Mesothelial cell of epicardium (in vitro differentiated cells): ENCODE measurements at places on chromosomes 11 and 22. TPM values are rescaled to one million over a fixed set of nuclear protein-coding genes. Genes with fewer than 3 reads are reported as not detected.

The TMPRSS5 gene
- total RNA-seq = 2.3 to 3.5 TPM (median 2.4 TPM) in 3 replicates

GRCh38 chr22:25629613-25630012, 65.1 kb downstream of the GRK3 start:
- no peak overlapping the region for H3K4me3 ChIP-seq
- H3K4me1 ChIP-seq = peaks cover 7% of the 10 kb centered on the region
- DNase-seq = no peak

The IFITM5 gene
- not detected in 3 replicates for total RNA-seq

DNA sequence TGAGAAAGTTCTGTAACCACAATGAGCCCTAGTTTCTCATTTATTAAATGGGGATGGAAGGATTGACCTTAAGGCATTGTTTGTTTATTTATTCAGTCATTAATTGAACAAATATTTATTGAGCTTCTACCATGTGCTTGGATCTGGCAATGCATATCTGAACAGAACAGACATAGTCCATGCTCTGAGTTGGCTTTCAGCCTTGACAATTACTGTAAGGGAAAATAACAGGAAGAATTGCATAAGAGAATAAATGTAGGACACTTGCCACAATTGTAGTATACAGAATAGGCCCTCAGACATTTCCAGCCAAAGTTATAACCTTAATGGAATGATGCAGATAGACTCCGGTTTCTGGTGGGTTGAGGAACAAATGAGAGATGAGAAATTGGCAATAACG, 160.5 kb upstream of the TTC12 start:
- H3K4me1 ChIP-seq = peaks cover 4% of the 10 kb centered on the region
- DNase-seq = no peak
- H3K27ac ChIP-seq = no peak overlapping the region
- no peaks in the 10 kb centered on the region for H3K36me3 ChIP-seq
- no peak overlapping the region for H3K4me3 ChIP-seq

The PANX2 gene
- total RNA-seq = 6.0 to 7.0 TPM (median 6.4 TPM) in 3 replicates

DNA sequence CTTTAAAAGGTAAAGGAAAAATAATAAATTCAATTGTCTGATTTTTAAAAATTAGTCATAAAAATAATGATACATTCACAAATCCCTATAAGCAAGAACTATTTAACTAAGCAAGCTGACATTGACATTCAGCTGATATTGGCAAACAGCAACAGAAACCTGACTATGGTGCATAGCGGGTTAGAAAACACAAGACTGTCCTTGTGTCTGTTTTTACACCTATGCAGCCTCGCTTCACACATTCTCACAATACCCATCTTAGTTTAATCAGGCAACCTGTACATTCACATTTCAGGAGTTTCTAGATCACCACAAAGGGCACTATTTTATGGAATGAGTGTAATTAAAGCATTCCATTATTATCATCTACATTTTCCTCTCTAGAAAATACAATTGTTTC, 737.1 kb downstream of the KCNA4 start:
- H3K4me1 ChIP-seq = no peaks in the 10 kb centered on the region
- no peaks in the 10 kb centered on the region for H3K27me3 ChIP-seq
- no peaks in the 10 kb centered on the region for H3K36me3 ChIP-seq
- no peak overlapping the region for H3K27ac ChIP-seq
- no peak overlapping the region for H3K4me3 ChIP-seq

The TTC28 gene
- 91.7 to 95.9 TPM (median 92.7 TPM) in 3 replicates for total RNA-seq

The SCGB1C1 gene
- not detected in 3 replicates for total RNA-seq

DNA sequence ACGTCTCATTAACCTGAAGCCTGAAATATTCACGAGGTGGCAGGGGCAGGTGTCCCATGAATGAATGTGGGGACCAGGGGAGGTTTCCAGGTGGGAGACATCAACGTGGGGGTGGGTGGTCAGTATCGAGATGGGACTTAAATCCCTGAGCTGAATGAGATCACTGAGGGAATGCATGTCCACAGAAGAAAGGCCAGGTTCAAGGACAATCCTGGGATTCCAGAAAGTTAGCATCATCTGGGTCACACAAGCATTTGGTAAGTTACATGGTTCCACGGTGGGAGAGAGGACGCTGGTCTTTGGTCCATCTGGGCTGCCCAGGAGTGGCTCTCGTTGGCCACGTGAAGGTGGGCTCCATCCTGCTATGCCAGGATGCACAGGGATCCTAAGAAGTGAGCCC, 22.7 kb upstream of the CCND1 start:
- no peak overlapping the region for H3K27ac ChIP-seq
- H3K4me3 ChIP-seq = no peak overlapping the region
- H3K4me1 ChIP-seq = no peaks in the 10 kb centered on the region
- H3K27me3 ChIP-seq = peaks cover 2% of the 10 kb centered on the region
- no peak for DNase-seq
- no peaks in the 10 kb centered on the region for H3K36me3 ChIP-seq

DNA sequence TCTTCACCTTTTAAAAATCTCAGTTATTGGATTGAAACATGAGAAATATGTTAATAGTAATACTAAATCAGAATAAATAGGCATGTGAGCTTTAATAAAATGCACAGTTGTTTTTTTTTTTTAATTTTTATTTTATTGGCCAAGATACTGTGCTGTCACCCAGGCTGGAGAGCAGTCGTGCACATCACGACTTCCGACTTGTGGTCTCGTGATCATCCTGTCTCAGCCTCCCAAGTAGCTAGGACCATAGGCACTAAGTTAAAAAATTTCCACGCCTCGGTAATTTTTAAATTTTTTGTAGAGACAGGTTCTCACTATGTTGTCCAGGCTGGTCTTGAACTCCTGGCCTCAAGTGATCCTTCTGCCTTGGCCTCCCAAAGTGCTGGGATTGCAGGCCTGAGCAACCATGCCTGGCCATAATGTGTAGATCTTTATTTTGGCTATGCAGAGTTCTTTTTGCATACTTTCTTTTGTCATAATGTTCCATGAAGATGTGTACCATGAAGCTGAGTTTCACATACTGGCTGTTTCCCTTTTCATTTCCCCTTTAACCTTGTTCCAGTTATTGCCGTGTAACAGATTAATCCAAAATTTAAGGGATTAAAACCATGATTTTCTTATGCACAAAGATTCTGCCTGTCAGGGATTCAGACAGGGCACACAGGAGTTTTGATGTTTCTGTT, 16.0 kb downstream of the CAPRIN1 start:
- H3K36me3 ChIP-seq = peaks cover 17% of the 10 kb centered on the region
- H3K4me3 ChIP-seq = no peak overlapping the region
- H3K27me3 ChIP-seq = no peaks in the 10 kb centered on the region
- DNase-seq = no peak
- H3K27ac ChIP-seq = peak overlapping the region; percentile 17

DNA sequence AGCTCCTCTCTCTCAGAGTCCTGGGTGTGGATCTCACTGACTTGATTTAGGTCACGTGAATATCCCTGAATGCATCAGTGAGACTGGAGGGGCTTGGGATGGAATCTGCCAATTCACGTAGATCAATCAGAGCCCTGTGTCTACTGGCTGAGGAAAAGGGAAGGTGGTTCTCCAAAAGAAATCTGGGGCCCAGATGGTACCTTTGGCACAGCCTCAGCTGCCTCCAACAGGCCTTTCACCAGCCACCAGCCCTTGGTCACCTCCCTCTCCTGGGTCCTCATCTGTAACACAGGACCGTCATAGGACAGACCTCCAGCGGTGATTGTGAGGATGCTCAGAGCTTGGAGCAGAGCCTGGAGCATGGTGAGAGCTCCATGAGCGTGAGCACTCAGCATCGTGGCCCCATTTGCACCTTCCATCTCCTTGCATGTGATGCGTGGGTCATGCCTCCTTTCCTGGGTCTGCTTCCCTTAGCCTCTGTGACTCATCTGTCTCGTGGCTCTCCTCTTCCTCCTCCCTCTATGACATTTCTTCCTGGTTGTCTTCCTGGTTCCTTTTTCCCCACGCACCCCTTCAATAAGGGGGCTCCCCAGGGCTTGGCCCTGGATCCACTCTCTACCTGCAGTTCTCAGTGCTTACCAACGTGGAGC, 7.5 kb upstream of the MIEF1 start:
- no peak overlapping the region for H3K27ac ChIP-seq
- no peak for DNase-seq
- peaks cover 12% of the 10 kb centered on the region for H3K4me1 ChIP-seq
- no peaks in the 10 kb centered on the region for H3K36me3 ChIP-seq

- H3K27ac ChIP-seq = no peak overlapping the region
- no peak for DNase-seq
- peaks cover 1% of the 10 kb centered on the region for H3K27me3 ChIP-seq
- peaks cover 21% of the 10 kb centered on the region for H3K36me3 ChIP-seq
- H3K4me1 ChIP-seq = no peaks in the 10 kb centered on the region
Measured at GRCh38 chr11:130204703-130205095, 45.1 kb downstream of the ST14 start.

The SYT9 gene
- 3.4 to 3.8 TPM (median 3.7 TPM) in 3 replicates for total RNA-seq

DNA sequence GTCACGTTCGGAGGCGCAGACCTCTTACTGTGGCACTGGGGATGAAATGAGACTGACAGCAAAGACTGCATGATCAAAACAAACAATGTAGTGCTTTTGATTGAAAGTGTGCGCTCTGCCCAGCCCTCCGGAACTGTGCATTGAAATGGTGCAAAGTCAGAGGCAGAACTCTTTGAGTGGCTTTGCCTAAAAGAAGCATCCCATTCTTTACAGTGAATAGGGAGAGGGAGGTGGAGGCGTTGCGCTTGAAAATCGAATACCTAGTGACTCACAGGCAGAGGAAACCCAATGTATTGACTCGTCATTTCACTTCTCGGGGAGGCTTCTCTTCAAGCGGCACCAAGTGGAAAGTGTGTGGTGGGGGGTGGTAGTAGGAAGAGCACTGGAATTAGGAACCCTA, 10.9 kb downstream of the RCN1 start:
- H3K4me1 ChIP-seq = no peaks in the 10 kb centered on the region
- H3K4me3 ChIP-seq = no peak overlapping the region
- no peaks in the 10 kb centered on the region for H3K27me3 ChIP-seq
- H3K36me3 ChIP-seq = peaks cover 64% of the 10 kb centered on the region

GRCh38 chr11:19394525-19395016, 153.8 kb upstream of the E2F8 start:
- H3K27ac ChIP-seq = no peak overlapping the region
- H3K4me1 ChIP-seq = no peaks in the 10 kb centered on the region
- DNase-seq = no peak
- peaks cover 3% of the 10 kb centered on the region for H3K27me3 ChIP-seq

GRCh38 chr22:50545522-50546325, at the start of gene KLHDC7B:
KLHDC7B (plus strand) TSS chr22:50545899; CDS start chr22:50546244, 345 bp downstream.
- DNase-seq = no peak
- H3K36me3 ChIP-seq = no peaks in the 10 kb centered on the region
- no peak within 1 kb of the TSS for H3K27ac ChIP-seq
- H3K27me3 ChIP-seq = no peaks in the 10 kb centered on the region

- no peaks in the 10 kb centered on the region for H3K36me3 ChIP-seq
- no peak for DNase-seq
- peaks cover 54% of the 10 kb centered on the region for H3K27me3 ChIP-seq
- H3K4me1 ChIP-seq = peaks cover 35% of the 10 kb centered on the region
- H3K4me3 ChIP-seq = no peak overlapping the region
Measured at GRCh38 chr11:132941024-132941646, 591.2 kb downstream of the OPCML start.

GRCh38 chr11:63845911-63846310, 7.0 kb downstream of the MARK2 start:
- peak overlapping the region; percentile 82 for H3K27ac ChIP-seq
- no peaks in the 10 kb centered on the region for H3K27me3 ChIP-seq
- DNase-seq = no peak

DNA sequence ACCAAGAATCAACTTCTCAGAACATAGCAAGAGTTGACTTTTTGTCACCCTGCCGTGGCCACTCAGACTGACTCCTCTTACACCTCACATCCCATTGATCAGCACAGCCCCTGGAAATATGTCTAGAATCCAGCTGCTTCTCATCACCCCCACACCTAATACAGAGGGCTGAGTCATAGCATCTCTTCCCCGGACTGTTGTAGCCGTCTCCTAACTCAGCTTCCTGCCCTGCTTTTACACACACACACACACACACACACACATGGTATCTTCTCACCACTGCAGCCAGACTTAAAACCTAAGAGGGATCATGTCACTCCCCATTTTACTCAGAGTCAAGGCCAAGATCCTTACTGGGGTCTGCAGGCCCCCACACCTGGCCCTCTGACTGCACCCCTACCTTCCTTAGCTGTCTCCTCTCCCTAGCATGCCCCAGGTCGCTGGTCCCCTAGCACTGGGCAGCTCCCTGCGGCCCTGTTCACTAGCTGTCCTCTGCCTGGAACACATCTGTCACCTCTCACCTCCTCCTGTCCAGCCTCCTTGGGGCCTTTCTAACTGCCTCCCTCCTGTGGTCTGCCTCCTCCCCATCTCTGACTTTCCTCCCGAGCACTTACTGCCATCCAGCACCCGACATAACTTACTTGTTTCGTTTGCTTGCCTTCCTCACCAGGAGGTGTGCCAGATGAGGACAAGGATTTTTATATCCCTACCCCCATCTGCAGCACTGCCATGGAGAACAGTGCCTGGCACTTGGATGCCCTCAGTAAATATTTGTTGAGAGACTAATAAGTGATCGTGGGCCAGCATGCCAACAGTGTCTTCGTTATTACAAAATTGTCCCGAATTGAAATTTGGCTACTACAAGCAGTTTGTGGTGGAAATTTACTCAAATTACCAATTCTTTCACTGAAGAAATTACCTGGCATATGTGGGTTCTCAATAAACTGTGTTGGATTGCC, 61.9 kb downstream of the BMAL1 start:
- peak overlapping the region; percentile 63 for H3K27ac ChIP-seq
- no peaks in the 10 kb centered on the region for H3K27me3 ChIP-seq
- no peak overlapping the region for H3K4me3 ChIP-seq
- no peaks in the 10 kb centered on the region for H3K36me3 ChIP-seq
- DNase-seq = no peak

GRCh38 chr22:36386900-36387708, 663 bp downstream of the MYH9 start:
- no peaks in the 10 kb centered on the region for H3K27me3 ChIP-seq
- H3K36me3 ChIP-seq = peaks cover 3% of the 10 kb centered on the region
- H3K27ac ChIP-seq = peak overlapping the region; percentile 98
- peak; percentile 31 for DNase-seq
- peak overlapping the region; percentile 91 for H3K4me3 ChIP-seq
- H3K4me1 ChIP-seq = peaks cover 33% of the 10 kb centered on the region

The MSANTD2 gene
- total RNA-seq = 32.8 to 37.3 TPM (median 34.4 TPM) in 3 replicates

The BTG4 gene
- total RNA-seq = not detected in 3 replicates

The MMP10 gene
- total RNA-seq = not detected in 3 replicates

The GVQW3 gene
- 10.0 to 11.4 TPM (median 11.2 TPM) in 3 replicates for total RNA-seq

The CABP7 gene
- 0.11 TPM in 1 of 3 replicates, not detected in the others for total RNA-seq

DNA sequence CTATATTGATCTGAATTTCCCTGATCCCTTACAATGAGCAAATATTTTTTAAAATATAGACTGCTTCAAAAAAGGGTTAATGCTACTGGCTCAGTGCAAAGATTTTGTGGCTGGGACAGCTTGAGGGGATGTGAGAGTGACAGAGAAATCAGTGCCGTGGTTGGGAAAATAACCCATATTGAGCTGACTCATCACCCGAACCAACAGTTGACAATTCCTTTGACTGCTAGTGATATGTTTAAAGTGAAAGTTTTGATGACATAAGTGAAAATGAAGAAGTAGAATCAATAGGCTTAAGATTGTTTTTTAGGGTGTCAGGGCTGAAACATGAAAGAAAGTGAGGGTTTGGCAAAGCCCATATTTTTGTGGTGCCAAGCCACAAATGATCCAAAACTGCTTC, 257.1 kb upstream of the TENM4 start:
- no peaks in the 10 kb centered on the region for H3K4me1 ChIP-seq
- H3K4me3 ChIP-seq = no peak overlapping the region
- H3K27me3 ChIP-seq = no peaks in the 10 kb centered on the region
- H3K27ac ChIP-seq = no peak overlapping the region
- H3K36me3 ChIP-seq = peaks cover 13% of the 10 kb centered on the region
